EH (cell line): ENCODE measurements at places on chromosomes 13 and 19.

- DNase-seq = no peak
These were observed 678.9 kb upstream of the SLITRK5 start for GRCh38 chr13:86992251-86992650.

- DNase-seq = no peak
These were observed 136.0 kb downstream of the UQCRFS1 start for GRCh38 chr19:29076963-29077362.

GRCh38 chr13:21883713-21884112 is 212.8 kb downstream of the FGF9 start:
- DNase-seq = no peak

DNA sequence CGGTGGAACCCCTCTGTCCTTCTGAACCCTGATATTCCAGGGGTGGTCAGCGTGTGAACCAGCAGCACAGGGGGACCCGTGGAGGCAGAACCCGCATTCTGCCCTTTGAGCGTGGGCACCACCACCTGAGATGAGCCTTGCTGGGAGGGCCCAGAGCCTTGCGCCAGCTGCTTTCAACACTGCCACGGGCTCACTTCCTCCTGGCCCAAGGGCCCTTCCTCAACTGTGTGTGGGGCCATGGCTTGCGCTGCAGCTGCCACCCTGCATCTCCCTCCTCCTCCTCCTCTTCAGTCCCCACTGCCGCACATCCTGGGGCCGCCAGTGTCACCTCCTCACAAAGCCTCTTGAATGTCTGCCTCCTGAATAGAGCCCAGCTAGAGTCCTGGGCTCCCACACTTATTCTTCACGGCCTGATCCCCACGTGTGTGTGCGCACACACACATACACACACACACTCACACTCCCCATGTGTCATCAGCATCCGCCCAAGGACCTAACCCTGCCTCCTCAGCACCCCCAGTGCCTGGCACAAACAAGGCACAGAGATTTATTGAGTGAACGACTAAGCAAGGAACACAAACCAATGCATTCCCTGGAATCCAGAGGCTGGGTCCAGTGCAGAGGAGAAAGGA is 26.9 kb upstream of the TMEM160 start:
- no peak for DNase-seq

DNA sequence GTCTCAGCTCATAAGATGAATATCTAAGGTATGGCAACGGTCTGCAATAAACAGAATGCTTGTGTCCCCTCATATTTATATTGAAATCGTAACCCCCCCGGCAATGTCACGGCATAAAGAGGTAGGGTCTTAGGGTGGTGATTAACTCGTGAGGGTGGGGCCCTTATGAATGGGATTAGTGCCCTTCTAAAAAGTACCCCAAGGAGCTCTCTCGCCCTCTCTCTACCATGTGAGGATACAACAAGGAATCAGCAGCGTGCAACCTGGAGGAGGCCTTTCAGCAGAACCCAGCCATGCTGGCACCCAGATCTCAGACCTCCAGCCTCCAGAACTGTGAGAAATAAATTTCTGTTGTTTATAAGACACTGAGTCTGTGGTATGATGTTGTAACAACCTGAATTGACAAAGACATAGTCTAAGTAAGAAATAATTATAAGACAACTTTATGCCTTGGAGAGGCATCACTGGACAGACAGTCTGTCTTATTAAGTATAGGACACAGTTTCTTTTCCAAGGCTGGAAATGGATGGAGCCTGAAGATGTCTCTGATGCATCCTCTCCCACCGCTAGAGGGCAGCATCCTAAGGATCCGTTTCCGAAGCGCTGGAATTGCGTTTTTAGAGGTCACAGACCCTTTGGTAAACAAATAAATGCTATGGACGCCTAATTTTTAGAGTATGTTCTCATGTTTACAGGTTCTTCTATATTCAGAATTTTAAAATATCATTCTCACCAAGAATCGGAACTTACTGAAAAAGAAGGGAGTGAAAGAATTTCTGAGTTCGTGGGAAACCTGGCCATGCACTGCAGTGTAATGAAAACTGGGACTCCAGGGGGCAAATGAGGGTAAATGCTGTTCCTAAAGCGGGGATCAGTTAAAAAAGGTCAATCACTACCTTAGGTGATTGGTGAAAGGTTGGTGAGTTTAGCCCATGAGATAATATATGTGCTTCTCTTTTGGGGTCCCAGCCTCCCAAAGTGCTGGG is 13.3 kb upstream of the LEUTX start:
- DNase-seq = peak; percentile 55

GRCh38 chr19:12611361-12611699 is 610 bp downstream of the ZNF791 start:
- DNase-seq = peak; percentile 80

DNA sequence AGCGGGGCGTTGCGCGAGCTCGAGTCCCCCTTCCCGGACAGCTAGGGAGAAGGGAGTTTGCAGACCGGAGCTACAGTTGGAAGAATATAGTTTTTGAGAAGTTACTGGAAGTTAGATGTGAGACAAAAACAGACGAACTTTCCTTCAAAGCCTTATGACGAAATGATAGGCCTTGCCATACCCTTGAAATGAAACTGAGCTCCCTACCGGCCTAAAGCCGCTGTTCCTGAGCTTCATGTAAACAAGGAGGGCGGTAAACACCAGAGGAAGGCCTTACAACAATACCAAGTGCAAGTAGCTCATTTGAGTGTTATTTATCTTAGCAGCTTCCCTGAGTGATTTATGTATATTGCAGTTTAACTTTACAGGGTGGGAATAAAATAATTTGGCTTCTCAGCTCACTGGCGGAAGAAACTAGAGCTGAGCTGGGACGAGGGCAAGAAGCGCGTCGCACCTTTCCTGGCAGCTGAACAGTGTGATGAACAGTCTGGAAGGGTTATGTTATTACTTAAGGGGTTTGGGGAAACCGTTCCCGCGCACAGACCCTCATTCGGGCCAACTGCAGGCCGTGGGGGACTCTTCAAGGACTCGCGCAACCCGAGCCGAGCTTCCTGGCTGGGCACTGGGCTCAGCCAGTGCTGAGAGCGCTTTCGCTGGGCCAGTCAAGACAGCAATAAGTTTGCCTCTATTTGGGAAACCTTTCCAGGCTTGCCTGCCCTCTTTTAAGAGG is 111.2 kb downstream of the KCNRG start:
- peak; percentile 30 for DNase-seq

DNA sequence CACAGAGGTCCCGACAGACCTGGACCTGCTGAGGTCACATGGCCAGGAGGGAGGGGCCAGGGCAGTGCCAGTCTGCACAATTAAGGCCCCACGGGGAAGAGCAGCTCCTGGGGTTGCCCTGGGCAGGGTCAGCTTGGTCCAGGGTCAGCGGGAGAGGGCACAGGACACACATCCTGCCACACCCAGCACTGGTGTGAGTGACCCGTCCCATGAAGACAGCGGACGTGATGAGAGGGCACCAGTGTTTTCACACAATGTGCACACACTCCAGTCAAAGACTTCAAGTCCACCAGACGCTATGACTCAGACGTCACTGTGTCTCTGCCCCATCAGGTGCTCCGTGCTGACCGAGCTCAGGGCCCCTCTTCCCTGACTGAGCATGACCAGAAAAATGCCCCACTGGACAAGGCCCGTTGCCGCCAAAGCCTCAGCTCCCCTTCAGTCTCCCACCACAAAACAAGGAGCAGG is 4.2 kb downstream of the TMEM259 start:
- peak; percentile 65 for DNase-seq

DNA sequence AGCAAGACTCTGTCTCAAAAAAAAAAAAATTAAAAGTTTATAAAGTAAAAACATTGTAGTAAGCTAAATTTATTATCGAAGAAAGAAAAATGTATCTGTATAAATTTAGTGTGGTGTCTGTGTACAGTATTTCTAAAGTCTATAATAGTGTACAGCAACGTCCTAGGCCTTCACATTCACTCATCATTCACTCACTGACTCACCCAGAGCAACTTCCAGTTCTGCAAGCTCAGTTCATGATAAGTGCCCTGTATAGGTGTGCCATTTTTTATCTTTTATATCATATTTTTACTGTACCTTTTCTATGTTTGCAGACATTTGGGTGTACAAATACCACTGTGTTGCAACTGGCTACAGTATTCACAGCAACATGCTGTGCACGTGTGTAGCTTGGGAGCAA is 118.1 kb downstream of the TNFRSF19 start:
- DNase-seq = no peak

DNA sequence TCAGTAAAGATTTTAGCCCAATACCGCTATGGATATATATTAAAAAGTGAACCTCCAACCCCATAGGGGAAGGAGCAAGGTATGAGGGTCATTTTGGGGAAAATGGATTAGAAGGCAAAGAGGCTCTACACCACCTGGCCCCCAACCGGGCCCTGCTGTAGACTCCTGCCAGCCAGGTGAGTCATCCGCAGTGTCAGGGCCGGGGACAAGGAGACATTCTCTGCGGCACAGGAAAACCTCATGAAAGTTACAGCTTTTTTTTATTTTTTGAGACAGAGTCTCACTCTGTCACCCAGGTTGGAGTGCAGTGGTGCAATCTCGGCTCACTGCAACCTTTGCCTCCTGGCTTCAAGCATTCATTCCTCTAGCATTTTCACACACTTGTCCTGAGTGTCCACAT is 32.0 kb downstream of the ZFR2 start:
- DNase-seq = no peak

GRCh38 chr13:50417597-50417996 is 402.4 kb downstream of the KCNRG start:
- DNase-seq = no peak

GRCh38 chr13:96450326-96451020 is 360.6 kb downstream of the HS6ST3 start:
- DNase-seq = no peak

GRCh38 chr19:45409557-45409920 is 3.1 kb downstream of the POLR1G start:
- no peak for DNase-seq

GRCh38 chr13:26787961-26788360 is 27.4 kb upstream of the GPR12 start:
- no peak for DNase-seq

- DNase-seq = no peak
These were observed 1.2 kb downstream of the NDUFA13 start for GRCh38 chr19:19517235-19517619.

DNA sequence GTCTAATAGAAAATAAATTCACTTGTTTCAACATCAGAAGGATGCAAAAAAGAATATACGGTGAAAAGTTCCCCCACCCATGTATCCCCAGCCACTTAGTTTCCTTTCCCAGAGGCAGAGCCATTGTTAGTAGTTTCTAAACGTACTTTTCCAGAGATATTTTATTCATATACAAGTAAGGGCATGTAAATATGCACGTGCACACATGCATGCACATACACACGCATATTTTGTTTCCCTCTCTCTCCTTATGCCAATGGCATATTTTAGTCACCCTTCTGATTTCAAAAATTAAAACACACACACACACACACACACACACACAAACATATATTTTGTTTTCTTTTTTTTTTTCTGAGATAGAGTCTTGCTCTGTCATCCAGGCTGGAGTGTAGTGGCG is 147.4 kb downstream of the PDS5B start:
- DNase-seq = no peak

GRCh38 chr13:102322211-102322610 is 79.6 kb downstream of the FGF14 start:
- DNase-seq = no peak

DNA sequence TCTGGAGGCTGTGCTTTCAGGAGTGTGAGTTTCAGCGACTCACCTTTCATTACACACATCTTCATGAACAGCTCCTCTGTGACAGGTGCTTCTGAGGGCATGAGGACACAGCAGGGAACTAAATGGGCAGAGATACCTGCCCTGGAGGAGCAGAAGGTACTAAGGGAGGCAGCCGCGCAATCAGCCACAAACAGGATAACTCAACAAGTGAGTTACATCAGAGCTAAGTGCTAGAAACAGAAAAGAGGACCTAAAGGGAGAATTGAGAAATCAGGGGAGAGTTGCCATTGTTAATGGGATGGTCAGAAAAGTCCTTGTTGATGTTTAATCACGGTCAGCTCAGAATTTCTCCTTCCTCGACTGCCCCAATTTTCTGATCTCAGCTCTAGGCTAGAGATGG is 42.5 kb downstream of the SYDE1 start:
- DNase-seq = no peak

DNA sequence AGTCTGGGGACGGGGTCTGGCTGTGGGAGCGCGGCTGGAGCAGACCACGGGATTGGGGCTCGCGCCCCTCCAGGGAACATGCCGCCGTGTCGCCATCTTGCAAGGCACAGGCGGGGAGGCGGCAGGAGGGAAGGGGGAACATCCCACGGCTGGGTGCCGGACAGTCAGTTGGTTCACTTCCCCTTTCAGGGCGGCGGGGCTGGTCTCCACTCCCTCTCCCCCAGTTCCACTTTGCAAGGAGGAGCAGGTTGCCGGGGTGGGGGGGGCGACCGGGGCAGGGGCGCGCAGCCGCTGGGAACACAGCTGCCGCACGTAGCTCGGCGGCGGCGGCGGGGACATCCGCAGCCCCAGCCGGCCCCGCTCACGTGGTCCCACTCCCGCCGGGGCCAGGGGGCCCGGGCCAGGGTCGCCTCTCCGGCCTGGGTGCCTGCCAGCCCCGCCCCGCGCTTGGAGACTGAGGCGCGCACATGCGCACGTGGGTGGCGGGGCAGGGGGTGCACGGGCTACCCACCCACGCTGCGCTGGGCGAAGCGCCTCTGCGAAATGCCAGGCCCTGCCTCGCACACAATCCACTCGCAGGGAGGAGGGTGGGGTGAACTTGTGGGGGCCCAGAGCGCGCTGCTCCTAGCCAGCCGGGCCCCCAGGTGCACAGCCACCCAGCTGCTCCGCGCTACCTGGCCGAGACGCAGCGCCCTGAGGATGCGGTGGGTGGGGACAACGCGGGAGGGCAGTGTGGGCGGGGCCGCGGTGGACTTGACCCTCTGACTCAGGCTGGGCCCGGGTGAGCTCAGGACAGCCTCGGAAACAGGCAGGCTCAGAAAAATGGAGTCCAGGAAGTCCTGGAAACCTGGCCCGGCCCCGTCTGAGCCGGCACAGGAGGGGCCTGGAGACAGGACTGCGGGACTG is 6.4 kb downstream of the KLF16 start:
- peak; percentile 89 for DNase-seq

DNA sequence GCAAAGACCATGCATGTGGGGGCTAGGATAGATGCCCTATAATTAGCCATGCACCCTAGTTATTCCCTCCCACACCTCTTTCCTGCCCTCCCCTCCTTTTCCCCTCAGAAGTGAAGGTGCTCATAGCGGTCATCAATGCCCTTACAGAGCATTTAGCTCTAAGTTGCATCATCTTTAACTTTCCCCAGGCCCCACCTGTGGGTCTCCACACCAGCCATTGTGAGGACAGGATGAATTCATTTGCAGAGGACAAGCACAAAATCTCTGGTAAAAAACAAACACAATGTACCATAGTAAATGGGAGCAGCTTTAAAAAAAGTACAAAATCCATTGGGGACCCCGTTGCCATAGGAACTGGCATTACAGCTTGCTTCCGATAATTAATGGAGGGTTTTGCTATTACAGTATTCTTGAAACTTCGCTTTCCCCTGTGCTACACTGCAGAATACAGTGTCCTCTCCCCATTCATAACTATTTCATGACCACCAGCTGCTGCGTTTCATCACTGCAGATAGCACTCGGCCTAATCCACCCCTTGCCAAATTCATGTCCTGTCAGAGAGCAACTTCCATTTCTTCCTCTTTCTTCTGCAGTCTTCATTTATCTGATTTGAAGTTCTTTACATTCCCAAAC is 110.5 kb downstream of the ZDHHC20 start:
- DNase-seq = no peak

- DNase-seq = peak; percentile 100
These were observed 11.2 kb downstream of the ACTN4 start for GRCh38 chr19:38658462-38659306.

GRCh38 chr13:91776611-91777193 is 378.3 kb downstream of the GPC5 start:
- no peak for DNase-seq
